ENCODE measurements at places on chromosomes 11 and 22. TPM values are rescaled to one million over a fixed set of nuclear protein-coding genes. Genes with fewer than 3 reads are reported as not detected.

The FREY1 gene
- not detected for total RNA-seq

The GLYAT gene
- total RNA-seq, result not detected

The PNPLA3 gene
- total RNA-seq, result 51.0 TPM

The MYO7A gene
- 3.6 TPM for total RNA-seq

The DDB1 gene
- total RNA-seq, result 244 TPM

The TUT1 gene
- total RNA-seq, result 16.0 TPM
